ENCODE measurements at places on chromosomes 7 and 10.

DNA sequence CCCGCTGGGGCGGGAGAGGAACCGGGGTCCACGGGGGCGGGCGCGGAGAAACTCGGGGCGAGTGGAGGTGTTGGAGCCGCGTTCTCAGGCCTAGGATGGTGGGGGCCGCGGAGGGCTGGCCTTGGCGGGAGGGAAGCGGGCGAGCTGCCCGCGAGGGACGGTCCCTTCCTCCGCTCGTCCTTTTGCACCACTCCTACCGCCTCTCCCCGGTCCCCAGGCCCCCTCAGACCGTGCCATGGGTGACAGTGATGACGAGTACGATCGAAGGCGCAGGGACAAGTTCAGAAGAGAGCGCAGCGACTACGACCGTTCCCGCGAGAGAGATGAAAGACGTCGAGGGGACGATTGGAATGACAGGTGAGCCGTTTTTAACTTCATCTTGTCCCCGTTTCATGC, 451 bp downstream of the SRRT start:
- DNase-seq: peak; percentile 79

GRCh38 chr10:112517451-112517862, 70.4 kb downstream of the VTI1A start:
- DNase-seq: no peak

DNA sequence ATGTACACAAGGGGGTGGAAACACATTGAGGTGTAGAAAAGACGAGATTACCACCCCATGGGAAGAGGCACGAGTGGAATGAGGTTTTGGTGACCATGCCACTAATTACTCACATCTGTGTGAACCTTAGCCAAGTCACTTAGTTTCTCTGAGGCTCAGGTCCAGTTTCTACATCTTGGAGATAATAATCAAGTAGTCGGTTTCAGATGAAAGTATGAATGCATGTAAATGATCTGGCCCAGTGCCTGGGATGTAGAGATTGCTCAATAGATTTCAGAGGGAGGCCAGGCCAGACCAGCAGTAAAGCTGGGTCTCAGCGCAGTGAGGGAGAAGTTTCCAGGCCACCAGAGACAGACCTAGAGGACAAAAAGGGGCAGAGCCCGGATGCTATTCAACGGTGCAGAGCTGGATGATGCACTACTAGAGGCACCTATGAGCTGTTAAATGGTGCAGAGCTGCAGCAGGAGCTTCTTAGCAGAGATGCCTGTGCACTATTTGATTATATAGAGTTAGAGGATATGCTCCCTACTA, 725.1 kb downstream of the GRID1 start:
- no peak for DNase-seq

DNA sequence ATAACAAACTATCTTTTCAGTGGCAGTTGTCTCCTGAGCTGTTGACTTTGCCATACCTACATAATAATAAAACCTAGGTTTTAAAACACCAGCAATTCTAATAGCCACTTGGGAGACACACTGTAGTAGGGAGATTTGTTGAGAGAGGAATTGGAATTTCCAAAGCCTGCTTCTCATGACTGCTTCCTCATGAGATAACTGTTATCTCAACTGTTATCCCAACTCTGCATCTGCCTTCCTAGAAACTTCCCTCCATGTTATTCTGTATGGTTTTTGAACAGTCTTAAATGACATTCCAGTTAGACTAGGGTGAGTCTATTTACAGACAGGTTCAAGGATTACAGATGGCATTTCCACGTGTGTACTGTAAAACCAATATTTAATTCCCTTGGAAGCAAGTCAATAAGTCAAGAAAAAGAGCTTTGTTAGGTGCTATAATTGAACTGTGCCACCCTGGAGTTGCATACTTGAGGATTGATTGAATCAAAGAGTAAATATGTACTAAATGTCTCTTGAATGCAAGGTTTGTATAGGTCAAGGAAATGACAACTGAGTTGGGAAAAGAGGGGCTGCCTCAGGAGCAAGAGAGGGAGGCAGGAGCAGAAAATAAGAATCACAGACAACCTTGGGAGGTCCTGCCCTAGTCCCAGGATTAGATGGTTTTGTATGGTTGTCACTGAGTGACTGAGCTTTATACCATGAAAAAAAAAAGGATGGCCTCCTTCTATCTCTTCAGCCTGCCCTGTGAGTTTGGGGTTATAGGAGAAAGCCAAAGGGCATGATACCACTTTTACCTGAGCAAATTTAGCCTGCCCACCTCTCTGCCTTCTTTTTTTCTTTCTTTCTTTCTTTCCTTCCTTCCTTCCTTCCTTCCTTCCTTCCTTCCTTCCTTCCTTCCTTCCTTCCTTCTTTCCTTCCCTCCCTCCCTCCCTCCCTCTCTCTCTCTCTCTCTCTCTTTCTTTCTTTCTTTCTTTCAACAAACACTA, 9.9 kb upstream of the TM9SF3 start:
- DNase-seq: peak; percentile 31

- no peak for DNase-seq
These were observed 114.5 kb upstream of the POM121L12 start for GRCh38 chr7:52920977-52921376.

- DNase-seq: no peak
These were observed 94.8 kb downstream of the CALN1 start for GRCh38 chr7:72317341-72317740.

- DNase-seq: no peak
These were observed 55.8 kb downstream of the TACC2 start for GRCh38 chr10:122044713-122045112.

GRCh38 chr7:137120690-137121089, 222.8 kb downstream of the PTN start:
- DNase-seq: no peak

DNA sequence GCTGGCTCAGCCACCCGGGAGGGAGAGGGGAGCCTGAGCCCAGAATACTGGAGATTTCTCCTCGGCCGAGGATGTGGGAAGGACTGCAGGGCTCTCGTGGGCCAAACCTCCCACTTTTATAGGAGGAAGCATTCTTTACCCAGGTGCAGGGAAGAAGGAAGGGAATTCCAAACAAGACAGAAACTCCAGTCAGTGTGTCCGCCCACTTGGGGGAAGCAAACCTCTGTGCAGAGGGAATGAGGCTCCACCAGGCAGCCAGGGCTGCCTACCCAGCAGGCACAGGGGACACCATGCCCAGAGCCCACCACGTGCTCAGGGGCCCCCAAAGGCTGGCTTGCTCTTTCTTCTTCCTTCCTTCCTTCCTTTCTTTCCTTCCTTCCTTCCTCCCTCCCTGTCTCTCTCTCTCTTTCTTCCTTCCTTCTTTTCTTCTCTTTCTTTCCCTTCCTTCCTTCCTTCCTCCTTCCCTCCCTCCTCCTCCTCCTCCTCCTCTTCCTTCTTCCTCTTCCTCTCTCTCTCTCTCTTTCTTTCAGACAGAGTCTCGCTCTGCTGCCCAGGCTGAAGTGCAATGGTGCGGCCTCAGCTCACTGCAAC, 15.4 kb upstream of the FZD9 start:
- no peak for DNase-seq

GRCh38 chr10:88850712-88851111, 932 bp downstream of the ANKRD22 start:
- DNase-seq: no peak

DNA sequence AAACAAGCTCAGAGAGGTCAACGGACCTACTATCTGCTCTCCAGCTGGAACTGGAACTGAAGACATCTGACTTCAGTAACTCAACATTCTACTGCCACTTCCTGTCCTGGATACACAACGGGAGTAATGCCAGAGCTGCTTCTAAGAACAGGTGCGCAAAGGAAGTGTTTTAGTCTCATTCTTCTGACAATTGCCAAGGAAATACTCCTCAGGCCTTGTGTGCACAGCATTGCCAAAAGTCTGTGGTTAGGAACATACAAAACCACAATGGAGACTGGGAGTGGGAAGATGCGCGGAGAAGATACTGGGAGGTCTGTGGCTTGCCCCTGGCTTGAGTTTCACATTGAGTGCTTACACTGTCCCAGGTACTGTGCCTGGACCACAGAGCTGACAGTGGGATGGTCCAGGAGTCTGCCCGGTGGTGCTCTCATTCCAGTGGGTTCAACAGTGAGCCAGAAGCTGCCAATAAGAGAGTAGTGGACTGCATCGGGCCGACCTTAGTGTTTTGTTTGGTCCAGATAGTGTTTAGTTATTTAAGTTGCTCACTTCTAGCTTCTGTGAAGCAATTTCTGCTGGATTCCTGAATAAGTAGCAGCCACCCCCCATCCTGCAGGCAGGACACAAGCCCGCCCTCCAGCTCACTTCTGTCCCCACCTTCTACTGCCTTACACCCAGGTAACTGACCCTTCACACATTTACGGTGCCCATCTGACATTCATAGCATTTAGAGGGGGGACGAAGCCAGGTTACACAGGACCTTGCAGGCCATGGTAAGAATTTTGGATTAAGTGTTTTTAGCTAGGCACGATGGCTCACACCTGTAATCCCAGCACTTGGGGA, 10.3 kb downstream of the TBL2 start:
- no peak for DNase-seq

GRCh38 chr10:9297580-9297979, 1243.1 kb downstream of the GATA3 start:
- DNase-seq: no peak

DNA sequence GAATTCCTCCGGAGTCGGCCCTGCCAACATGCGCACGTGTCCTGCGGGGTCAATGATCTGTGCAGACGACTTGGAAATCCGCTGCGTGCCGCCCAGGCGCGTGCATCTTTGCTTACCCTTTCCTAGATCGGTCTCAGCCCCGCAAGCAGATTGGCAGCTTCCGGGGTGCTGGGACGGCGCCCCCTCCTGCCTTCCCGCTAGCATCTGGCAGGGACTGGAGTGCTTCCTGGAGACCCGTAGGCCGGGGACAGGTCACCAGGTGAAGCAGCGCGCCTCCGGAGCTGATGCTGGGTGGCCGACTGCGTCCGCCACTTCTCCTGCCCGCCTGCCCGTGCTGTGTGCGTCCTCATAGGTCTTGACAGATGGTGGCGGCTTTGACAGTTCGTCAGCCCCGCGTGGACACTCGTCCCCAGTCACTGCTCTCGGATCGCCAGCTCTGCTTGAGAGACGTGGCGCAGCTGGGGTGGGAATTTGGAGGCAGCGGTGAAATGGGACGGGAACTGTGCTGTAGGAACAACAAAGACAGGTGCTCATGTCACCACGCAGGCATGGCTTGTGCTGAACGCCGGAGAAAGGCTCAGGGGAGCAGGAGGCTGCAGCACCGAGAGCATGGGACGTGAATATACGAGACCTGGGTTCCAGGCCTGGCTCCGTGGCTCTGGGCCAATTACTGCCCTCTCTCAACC, 21.9 kb upstream of the KCNK18 start:
- DNase-seq: peak; percentile 37

DNA sequence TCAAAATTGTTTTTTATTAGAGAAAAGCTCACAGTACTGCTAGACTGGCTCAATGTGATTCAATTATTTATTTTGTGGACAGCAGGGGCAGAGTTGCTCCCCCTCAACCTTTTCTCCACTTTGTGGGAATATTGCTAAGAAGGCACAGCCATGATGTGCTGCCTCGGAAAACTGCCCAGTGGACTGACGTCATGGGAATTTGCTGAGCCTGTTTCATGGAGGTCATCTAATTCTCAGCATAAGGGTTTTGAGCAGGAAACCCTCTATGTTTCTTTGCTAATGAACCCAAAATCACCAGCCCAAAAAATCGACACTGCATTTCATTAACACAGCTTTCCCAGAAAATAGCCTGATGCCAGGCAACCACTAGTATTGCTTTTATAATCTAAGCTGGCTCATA, 228.8 kb upstream of the FAM3C start:
- DNase-seq: no peak

DNA sequence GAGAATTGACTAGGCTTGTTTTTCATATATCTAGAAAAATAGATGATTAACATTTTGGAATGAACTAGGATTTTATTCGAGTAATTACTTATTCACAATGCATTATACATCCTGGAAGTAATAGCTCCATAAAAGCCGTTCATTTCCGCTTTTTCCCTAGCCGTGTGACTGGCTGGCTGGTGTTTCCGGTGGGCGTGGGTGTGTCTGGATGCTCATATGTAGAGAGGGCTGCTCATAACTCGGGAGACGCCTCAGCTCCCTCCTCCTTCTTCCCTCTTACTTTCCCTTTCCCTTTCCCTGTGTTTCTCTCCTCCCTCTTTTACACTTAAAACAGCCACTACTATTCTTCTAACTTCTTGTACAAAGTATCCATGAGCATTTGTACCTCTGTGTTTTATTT, 187.7 kb upstream of the VSTM2A start:
- DNase-seq: no peak

DNA sequence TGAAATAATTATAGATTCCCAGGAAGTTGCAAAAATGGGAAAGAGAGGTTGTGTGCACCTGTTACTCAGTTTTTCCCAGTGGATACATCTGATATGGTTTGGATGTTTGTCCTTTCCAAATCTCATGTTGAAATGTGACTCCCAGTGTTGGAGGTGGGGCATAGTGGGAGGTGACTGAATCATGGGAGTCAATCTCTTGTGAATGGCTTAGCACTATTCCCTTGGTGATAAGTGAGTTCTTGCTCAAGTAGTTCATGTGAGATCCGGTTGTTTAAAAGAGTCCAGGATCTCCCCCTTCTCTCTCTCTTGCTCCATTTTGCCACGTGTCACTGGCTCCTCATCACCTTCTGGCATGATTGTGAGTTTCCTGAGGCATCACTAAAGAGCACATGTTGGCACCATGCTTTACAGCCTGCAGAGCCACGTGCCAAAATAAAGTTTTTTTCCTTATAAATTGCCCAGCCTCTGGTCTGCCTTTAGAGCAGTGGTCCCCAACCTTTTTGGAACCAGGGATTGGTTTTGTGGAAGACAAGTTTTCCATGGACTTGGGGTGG, 149.2 kb downstream of the RAMP3 start:
- DNase-seq: no peak

GRCh38 chr7:128357217-128357613, 4.3 kb downstream of the PRRT4 start:
- DNase-seq: no peak

DNA sequence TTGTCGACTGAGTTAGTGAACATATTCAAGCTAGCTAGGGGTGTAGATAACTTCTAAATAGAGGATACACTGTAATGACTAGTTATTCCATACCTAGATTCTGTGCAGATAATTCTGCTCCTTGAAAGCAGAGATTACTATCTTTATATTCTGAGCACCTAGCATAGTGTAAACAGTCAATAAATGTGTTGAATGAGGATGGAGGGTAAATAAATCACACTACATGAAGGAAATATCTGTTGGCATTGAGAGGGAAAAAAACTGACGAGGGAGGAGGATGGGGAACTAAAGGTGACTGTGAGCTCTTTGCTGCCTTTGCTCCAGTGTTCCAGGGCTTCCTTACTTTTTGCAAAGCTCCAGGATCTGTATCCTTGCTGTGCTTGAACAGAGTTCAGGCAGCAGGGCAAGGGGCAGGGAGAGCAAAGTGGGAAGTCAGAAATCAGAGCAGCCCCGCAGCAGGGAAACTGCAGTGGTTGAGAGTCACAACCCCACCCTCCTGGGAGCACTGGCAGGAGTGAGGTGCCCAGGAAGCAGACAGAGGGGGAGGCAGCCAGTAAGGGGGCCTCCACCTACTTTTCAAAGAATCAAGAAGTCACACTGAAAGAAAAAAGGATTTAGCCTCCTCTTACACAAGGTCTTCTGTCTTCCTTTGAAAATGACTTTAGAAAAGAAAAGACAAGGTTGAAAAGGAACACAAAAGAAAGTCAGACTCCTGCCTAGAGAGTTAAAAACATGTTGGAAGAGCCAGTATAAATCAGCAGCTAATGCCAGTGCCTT, 71.8 kb upstream of the LRRN3 start:
- DNase-seq: no peak

- peak; percentile 41 for DNase-seq
These were observed 263.4 kb upstream of the PRKCQ start for GRCh38 chr10:6843481-6843881.

- DNase-seq: no peak
These were observed 128.8 kb upstream of the GPR26 start for GRCh38 chr10:123537188-123537961.

Measured in erythroblast (primary cell).